ENCODE measurements at places on chromosomes 11 and 22. TPM values are rescaled to one million over a fixed set of nuclear protein-coding genes. Genes with fewer than 3 reads are reported as not detected.

DNA sequence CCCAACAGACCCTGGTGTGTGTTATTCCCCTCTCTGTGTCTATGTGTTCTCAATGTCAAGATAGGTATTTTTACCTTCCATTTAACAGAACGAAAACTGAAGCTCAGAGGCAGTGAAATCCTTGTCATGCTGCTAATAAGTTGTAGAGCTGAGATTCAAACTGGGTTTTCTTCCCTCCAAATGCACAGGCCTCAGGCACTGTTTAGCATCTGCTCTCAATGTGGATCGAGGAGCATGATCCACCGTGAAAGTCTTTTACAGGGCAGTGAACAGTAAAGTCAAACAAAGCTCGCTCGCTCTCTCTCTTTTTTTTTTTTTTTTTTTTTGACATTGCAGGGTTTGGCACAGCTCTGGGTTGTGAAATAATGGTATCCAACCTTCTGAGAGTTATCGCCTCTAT lies 401.0 kb upstream of the SYN3 start:
- DNase-seq, result no peak

Gene APOA4
- 4,166 TPM for polyA plus RNA-seq

- DNase-seq, result no peak
These were observed 79.5 kb downstream of the PDE2A start for GRCh38 chr11:72594493-72595291.

GRCh38 chr11:105109855-105110687 lies 29.5 kb downstream of the CARD18 start:
- peak; percentile 74 for DNase-seq

Gene CRYBB1
- 0.73 TPM for polyA plus RNA-seq

GRCh38 chr22:43375951-43376455 lies 32.8 kb upstream of the SCUBE1 start:
- no peak for DNase-seq

Gene CCDC34
- 29.4 TPM for polyA plus RNA-seq

DNA sequence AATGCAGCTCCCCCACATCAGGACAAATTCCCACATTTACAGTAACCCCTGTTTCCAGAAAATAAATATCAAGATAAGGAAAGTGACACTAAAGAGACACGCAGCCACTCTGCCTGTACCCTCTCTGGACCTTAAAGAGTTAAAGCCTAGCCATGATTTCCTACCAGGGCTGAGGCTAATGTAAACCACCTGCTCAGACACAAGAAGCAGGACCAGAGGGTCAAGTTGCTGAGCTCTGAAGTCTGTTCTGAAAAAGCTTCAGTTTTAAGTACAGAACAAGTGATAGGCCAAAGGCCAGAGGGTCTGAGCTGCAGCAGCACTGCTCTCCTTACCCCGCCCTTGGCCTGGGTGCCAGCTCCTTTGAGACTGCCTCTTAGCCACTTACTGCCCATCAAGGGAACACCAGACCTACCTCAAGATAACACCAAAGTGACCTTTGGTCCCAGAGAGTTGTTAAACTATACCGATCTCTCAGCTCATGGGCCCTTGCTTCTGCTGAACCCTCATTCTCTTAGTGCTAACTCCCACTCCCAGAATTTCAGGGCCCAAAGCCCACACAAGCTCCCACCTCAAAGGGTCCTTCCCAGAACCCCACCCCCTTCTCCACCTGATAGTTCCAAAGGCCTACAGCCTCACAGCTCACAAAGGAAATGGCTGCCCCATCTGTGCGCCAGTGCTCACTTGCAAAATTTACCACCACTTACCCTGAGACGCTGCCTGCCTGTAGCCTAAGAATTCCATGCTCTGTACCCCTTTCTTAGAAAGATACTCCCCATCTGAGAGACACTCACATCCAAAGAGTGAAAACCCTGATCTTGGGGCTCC lies 40.5 kb downstream of the IL18BP start:
- DNase-seq, result peak; percentile 88

Gene ATL3
- 10.9 TPM for polyA plus RNA-seq

- DNase-seq, result no peak
These were observed 26.3 kb upstream of the CXCR5 start for GRCh38 chr11:118857385-118857784.

- no peak for DNase-seq
These were observed 39.3 kb upstream of the LINC01488 start for GRCh38 chr11:69442012-69442806.

GRCh38 chr22:11628651-11629511 lies 3899.1 kb upstream of the OR11H1 start:
- DNase-seq, result no peak

DNA sequence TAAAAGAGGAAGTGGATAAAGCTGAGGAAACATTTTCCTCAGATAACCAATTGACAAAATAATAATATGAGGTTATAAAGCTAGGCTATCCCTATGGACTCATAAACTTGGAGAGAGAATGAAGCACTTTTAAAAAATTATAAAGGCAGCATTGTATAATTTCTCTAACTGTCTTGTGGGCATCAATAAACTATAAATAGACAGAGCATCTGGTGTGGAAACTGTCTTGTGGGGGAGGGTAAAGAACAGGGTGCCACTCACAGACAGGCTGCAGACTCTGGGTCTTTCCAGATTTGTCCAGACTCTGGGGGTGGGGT lies 333.5 kb downstream of the BUD13 start:
- DNase-seq, result no peak

Gene PHOX2A
- polyA plus RNA-seq, result 8.3 TPM

- DNase-seq, result no peak
These were observed 30.8 kb downstream of the BLID start for GRCh38 chr11:122085264-122085663.

DNA sequence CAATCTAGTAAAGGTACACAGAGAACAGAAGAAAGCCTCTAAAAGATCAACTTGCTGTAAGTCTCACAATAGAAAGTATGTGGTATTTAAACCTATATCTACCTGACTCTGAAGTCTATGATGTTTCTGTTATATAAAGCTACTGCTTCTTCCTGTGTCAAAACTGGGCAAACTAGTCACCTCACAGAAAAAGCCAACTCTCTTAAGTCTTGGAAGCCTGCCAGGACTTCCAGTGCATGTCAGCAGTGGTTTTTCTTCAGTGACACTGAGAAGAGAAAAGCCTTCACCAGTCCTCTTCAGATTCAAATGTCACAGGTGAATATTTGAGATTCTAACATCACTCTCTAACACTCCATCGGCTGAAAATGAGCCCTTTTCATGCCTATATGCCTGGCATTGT lies 808.0 kb downstream of the DLG2 start:
- no peak for DNase-seq

GRCh38 chr11:121839781-121840180 lies 276.2 kb downstream of the BLID start:
- DNase-seq, result no peak

GRCh38 chr11:87180742-87181141 lies 143.0 kb downstream of the TMEM135 start:
- no peak for DNase-seq

Gene EMID1
- 152 TPM for polyA plus RNA-seq

Gene NRIP3
- 0.78 TPM for polyA plus RNA-seq

GRCh38 chr22:31092161-31092560 lies 11.0 kb downstream of the SMTN start:
- no peak for DNase-seq

GRCh38 chr11:88064097-88064705 lies 111.0 kb downstream of the RAB38 start:
- no peak for DNase-seq

Gene PRSS23
- polyA plus RNA-seq, result 23.2 TPM

DNA sequence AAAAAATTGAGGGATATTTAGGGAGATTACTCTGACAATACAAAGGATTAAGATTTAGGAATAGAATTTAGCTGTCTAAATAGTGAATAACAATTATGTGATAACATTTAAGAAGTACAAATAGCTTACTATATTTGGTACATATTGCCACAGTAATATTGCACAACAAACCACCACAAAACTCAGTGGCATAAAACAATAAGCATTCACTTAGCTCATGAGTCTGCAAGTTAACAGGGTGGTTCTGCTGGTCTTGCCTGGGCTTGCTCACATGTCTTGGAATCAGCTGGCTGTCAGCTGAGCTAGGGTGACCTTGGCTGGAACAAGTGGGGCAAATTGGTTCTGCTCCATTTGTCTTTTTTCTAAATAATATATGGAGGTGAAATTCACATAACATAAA lies 115.1 kb downstream of the DCDC1 start:
- DNase-seq, result no peak

DNA sequence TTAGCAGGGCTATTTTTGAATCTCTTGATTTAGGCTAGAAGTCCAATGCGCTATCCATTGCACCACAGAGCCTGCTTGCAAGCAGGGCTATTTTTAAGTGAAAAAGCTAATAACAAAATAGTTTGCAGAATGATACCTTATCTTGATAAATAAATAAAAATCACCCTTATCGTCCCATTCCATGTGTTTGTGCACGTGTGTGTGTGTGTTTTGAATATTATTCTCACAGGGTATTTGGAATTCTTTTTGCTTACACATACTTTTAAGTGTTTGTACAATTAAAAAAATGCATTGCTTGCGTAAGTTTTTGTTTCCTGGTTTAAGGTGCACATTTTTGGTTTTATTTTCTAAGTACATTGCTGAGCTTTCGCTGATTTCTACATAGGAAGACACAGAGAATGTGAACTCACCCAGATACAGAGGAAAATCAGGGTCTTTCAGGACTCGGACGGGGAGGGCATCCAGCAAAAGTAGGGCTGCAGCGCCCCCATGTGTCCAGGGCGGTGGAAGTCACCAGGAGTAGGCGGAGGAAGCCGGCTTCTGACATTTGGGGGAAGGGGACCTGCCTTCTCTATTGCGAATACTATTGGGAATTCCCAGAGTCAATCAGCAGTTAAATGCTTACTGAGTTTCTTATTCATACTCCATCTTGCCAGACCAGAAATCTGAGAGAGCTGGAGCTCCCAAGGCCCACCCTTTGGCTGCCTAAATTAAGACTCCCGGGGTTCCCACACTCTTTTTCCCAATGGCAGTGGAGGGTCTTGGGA lies 27.3 kb downstream of the SLC1A2 start:
- DNase-seq, result peak; percentile 39

GRCh38 chr11:58133309-58134076 lies 8.2 kb upstream of the OR9I1 start:
- peak; percentile 83 for DNase-seq

DNA sequence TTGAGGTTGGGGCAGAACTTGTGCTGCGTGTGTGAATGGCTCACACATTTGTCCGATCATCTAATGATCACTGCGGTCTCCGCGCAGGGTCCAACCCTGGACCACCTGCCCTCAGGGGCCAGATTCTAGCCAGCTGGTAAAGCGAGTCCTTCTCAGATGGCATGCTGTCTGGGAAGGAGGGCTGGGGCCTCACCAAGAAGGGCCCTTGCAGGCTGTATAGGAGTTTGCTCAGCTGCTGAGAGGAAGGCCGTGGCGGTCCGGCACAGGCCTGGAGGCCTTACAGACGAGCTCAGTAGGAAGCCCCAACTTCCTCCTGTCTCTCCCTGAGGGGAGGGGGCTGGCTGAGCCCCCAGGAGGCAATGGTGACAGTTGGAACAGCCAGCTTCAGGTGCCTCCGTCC lies 13.7 kb downstream of the PHLDA2 start:
- DNase-seq, result no peak

GRCh38 chr11:65549096-65549495 lies 9.1 kb downstream of the LTBP3 start:
- no peak for DNase-seq

DNA sequence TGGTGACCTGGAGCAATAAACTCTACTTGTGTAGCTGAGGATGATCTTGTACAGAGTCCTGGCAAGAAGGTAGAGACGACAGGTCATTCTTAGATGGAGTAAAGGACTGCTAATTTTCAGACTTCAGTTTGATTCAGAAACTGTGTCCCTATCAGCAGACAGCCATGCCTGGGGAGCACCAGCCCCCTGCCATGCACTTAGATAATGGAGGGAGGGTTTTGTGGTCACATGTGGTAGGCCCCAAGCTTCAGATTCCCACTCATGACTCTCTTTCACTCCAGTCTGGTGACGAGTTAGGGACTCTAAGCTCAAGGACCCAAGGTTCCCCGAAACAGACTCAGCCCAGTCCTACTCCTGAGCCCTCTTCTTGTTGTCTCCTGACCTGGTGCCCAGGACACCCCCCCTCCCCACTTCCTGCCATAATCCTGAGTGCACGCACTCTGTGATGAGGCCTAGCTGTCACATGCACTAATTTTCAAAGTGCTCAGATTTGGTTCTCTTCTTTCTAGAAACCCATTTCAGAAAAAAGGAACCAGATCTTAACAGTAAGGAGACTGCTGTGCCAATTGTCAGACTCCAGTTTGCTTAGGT lies 10.2 kb upstream of the AMPD3 start:
- DNase-seq, result no peak

DNA sequence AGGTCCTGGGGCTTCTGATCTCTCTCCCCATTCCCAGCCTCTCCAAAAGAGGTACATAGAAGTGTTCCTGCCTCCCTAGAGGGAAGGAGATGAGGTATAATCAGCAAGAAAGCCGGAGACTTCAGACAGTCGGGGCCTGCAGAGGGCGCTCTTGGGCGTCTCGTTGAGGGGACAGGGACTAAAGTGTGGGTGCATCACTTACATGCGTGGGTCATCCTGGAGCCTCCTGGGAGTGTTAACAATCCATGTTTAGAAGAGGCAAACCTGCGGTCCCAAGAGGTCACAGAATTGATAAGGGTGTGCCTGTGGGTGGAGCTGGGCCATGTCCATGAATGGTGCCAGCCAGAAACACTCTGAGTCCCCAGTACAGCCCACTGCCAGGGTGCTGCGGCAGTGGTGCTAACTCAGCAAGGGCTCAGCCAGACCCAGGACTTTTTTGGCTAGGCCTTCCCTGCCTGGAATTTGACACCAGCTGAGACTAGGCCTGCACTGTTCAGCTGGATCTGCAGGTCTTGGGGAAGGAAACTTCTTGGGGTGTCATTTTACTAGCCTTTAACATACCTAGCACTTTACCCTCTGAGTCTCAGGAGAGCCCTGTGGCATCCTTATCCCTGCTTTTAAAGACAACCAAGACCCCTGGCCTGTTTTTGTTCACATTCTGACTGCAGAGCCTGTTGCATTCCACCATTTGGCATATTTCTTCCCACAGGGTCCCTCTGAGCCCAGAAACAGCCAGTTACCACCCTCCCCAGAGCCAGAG lies 5.5 kb downstream of the YDJC start:
- DNase-seq, result no peak

DNA sequence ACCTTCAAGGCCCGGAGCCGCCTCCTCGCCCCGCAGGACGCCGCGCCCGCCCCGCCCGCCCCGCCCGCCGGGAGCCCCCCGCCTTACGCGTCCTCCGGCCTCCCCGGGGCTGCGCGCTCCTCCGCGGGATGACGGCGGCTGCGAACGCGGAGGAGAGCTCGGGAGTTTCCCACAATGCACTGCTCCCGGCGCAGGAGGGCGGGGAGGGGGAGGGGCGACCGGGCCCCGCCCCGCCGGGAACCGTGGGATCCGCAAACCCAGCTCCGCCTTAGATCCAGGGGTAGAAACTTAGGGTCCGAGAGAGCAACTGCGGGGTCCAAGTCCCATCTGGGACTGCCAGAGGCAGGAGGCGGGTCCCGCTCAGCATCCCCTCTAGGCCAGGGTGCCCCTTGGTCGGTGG lies at the start of gene CEND1:
TSS of gene CEND1 (minus strand) at position 148 of the 400 bp plus-strand sequence. CDS start 1,514 bp downstream, outside the sequence.
- DNase-seq, result no peak

All from large intestine (tissue), 12 donors.